GM18507 (cell line): ENCODE measurements at places on chromosomes 16 and 17.

DNA sequence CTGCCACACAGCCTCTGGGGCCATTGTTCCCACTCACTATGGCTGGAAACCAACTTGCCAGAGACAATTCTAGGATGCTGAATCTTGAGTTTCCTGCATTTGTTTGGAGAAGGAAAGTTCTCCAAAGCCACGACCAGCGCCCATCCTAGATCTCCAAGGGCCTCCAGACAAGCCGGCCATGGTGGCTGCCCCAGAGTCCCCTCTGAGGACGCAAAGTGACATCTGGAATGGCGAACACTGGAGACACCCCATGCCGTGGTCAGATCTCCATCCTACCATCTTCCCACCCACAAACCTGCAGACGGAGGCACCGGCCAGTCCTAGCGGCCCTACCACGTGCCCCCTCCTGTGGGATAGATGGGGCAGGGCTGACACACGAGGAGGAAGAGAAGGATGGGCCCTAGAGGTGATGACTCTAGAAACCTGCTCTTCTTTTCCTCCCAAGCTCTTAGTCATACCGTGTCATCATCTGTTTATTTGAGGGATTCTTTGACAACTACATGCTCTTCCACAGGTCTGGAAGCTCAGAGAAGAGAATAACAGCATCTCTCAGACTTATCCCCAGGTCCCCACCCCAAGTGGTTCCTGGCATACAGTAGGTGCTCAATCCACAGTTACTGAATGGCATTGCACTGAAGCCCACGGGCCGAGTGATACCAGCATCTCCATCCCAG is 71.3 kb downstream of the MYH11 start:
- DNase-seq = no peak

DNA sequence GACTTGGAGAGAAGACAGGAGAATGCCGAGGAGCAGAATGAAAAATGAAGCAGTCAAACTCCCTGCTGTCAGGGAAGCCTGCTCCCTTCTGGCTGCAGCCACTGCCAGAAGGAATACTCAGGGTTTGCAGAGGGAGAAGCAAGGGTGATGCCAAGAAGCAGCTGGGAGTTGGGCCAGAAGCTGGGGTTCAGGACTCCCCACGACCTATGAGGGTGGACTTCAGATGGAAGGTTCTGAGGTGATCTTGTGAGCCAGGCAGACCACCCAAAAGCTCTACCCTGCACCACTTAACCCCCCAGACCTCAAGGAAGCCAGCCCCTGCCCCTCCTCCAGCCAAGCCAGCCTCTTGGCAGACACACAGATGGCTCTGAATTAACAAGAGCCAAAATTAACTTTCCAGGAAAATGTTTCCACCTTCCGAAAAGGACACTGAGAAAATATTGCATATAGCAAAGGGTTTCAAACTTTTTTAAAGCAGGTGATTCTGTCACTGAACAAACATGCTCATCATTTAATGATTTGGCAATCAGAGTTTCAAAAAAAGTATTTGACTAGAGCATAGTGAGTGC is 126.0 kb upstream of the ERCC4 start:
- no peak for DNase-seq

GRCh38 chr17:64984181-64984580 is 64.9 kb upstream of the LRRC37A3 start:
- DNase-seq = no peak

GRCh38 chr17:66963521-66963908 is 992 bp upstream of the CACNG4 start:
- no peak for DNase-seq

GRCh38 chr16:53087101-53087500 is 32.3 kb downstream of the CHD9 start:
- DNase-seq = no peak

DNA sequence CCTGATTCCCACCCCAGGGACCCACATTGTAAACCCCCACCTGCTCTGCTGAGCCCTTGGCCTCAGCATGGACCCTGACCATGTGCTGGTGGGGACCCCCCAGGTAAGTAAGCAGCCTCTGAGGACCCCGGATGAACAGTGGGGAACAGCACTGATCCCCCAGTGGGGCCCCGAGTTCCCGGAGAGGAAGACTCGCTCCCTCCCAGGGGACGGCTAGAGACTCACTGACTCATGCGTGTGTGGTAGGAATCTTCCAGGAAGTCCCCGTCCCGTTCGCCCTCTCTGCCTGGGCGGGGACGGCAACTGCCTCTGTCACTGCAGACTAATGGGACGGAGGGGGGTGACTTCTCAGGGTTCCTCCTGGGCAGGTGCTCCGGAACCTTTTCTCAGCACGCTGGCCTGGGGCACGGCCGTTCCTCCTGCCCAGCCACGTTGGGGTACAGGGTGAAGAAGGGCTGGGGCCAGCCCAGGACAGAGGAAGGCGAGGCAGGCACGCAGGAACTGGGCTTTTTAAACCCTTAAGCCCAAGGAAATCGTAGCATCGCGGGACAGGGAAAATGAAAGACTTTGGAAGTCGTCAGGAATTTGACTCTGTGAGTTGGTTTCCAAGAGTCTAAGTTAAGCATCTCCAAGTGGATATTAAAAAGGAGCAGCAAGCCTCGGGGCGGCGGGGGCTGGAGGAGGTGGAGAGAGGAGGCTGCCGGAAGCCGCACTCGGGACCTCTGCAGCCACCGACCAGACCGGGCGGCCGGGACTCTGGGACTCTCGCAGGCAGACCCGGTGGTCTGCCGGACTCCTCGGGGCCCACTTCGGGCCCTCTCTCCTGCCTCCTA is 178.7 kb downstream of the SEC14L1 start:
- DNase-seq = peak; percentile 58

- peak; percentile 38 for DNase-seq
Measured at GRCh38 chr17:49952209-49952911, 16.6 kb upstream of the DLX4 start.

GRCh38 chr17:75013092-75013559 is 656 bp downstream of the MRPL58 start:
- DNase-seq = no peak

DNA sequence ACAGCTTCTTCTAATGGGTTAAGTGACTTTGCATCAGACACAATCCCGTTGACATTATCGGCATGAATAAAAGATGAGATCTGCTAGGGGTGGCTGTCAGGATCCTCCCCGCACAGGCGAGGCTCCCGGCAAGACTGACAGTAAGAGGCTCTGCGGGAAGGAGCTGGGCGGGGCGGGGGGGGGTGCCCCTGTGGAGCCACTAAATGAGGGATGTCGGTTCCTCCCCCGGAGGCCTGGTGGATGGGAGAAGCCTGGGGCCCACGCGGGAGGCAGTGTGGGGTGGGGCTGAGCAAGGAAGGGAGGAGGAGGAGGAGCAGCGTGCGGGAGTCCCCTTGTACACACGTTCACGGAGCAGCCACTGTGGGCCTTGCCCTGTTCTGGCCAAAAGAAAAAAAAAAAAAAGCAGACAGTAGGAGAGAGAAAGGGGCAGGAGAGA is 190.9 kb upstream of the GSE1 start:
- DNase-seq = no peak

- DNase-seq = no peak
Measured at GRCh38 chr16:86059253-86060171, 160.6 kb downstream of the IRF8 start.

GRCh38 chr16:23508589-23509440 is 1.5 kb downstream of the GGA2 start:
- no peak for DNase-seq

DNA sequence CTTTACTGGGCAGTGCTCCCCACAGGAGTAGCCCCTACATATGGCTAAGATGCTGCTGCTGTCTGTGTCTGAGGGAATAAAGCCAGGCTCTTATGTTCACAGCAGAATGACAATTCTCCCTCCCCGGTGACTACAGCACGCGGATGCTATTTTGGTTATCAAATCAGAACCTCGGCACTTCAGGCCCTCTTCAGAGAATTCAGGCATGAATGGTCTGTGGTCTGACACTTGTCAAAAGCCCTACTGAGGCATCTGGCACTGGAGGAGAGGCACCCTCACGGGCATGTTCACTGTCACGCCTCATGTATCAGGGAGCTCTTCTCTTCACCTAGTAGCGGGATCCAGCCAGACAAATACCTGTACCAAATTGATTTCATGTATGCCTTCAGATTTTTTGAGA is 30.4 kb downstream of the KIAA0513 start:
- peak; percentile 23 for DNase-seq

DNA sequence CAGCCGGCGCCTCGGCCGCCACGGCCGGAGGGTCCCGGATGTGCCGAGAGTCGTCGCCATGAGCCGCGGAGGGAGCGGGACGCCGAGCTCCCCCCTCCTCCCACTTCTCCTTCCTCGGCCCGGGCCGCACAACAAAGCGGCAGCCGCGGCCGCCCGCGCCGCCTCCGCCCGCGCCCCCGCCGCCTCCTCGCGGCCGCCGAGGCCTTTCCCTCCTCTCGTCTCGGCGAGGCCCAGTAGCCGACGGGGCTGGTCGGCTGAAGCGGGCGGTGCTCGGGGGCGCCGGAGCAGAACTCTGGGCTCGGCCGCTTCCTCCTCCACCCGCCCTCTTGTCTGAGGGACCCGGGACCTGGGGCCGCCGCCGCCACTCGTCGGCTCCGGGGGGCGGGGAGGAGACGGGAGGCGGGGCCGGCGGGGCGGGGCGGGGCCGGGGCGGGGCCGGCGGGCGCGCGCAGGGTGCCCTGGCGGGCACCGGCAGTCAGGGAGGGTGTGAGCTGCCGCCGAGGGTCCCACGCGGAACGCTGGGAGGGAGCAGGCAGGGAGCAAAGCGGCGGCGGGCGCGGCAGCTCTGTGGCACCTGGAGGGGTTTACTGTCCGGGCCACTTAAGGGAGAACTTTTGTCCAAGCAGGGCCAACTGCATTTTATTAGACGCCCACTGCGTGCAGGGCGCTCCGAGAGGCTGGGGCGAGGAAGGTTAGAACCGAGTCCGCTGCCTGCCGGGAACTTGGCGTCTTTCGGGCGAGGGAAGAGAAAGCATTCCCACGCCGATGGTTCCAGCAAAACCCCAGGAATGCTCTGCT is at the start of gene SMURF2:
Gene SMURF2, minus strand, starts transcription at position 332 of the 798 bp plus-strand sequence. CDS start 427 bp downstream, outside the sequence.
- DNase-seq = peak; percentile 83

DNA sequence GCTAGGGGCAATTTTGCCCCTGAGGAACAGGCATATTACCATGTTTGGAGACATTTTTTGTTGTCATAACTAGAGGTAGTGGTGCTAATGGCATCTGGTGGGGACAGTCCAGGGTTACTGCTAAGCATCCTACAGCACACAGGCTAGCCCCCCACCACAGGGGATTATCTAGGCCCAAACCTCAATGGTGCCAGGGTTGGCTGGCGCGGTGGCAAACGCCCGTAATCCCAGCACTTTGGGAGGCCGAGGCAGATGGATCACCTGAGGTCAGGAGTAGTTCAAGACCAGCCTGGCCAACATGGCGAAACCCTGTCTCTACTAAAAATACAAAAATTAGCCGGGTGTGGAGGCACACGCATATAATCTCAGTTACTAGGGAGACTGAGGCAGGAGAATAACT is 15.2 kb downstream of the C1QTNF1 start:
- no peak for DNase-seq

GRCh38 chr16:90070440-90070839 is 6.7 kb downstream of the PRDM7 start:
- DNase-seq = no peak

GRCh38 chr17:40108970-40109824 is 8.8 kb upstream of the NR1D1 start:
- no peak for DNase-seq

DNA sequence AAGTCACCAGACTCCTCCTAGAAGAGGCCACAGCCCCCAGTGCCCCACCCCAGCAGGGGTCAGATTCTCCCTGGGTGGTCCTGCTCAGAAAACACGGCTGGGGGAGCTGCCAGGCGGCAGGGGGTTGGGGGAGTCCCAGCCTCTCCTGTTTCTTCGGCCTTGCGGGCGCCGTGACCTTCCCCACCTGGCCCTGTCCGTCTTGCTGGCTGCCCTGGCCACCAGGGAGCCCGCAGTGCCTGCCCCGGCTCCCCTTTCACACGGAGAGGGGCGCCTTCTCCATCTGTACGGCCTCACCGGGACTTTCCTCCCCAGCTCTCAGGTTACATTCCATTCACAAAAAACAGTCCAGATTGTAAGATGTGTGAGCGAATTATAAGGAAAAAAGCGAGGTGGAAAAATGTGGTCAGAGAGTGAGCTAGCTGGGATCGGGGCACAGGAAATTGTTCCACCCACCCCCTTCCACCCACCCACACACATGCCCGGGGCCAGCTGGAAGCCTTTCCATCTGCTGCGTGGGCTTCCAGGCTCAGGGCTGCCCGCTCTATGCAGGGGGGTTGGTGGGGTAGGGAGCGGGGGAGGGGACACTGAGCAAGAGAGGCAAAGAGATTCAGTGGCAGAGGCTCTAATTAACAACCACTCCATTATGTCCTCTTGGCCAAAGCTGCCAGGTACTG is 14.6 kb upstream of the CIBAR2 start:
- DNase-seq = no peak

- DNase-seq = peak; percentile 14
Measured at GRCh38 chr16:72203401-72203800, 31.4 kb upstream of the PMFBP1 start.
